ENCODE measurements at places on chromosomes 16 and 17.

DNA sequence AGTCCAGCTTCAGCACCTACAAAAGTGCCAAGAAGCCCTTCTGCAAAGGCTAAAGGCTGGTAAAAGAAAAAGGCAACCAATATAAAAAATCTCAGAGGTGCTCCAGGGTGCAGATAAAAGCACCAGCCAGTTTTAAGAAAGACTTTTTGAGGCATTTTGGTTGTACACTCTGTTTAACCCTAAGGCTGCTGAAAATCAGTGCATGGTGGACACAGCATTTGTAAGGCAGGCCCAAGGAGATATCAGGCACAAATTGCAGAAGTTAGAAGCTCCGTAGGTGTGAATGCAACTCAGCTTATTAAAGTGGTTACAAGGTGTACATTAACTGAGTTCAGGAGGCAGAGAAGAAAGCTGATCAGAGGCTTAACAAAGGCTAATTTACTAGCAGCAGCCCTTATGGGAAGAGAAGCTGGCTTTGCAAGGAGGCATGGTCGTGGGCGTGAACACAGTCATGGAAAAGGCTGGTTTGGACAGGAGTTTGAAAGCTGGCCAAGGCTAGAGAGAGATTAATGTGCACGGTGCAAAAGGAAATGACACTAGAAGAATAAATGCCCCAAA is 21.1 kb downstream of the ACSM1 start:
- no peak for DNase-seq

- DNase-seq: no peak
Observed at GRCh38 chr16:54437401-54437800, 150.8 kb upstream of the IRX3 start.

DNA sequence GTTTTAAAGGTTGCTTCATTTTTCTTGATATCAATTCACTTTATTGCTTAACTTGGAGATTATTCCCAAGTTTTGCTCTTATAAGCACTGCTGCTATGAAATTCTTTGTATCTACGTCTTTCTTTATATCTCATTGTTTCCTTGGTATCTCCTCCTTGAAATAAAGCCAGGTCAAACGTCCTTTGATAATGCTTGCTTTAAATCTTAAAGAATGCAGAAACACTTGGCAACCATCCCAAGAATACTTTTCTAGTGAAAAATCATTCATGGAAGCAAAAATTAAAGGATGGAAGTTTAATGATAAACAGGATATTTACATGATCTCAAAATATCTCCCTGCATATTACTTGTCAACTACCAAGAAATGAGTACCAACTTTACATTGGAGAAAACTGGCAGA is 175.2 kb downstream of the CPPED1 start:
- no peak for DNase-seq

GRCh38 chr17:13931800-13932460 is 137.4 kb upstream of the COX10 start:
- no peak for DNase-seq

DNA sequence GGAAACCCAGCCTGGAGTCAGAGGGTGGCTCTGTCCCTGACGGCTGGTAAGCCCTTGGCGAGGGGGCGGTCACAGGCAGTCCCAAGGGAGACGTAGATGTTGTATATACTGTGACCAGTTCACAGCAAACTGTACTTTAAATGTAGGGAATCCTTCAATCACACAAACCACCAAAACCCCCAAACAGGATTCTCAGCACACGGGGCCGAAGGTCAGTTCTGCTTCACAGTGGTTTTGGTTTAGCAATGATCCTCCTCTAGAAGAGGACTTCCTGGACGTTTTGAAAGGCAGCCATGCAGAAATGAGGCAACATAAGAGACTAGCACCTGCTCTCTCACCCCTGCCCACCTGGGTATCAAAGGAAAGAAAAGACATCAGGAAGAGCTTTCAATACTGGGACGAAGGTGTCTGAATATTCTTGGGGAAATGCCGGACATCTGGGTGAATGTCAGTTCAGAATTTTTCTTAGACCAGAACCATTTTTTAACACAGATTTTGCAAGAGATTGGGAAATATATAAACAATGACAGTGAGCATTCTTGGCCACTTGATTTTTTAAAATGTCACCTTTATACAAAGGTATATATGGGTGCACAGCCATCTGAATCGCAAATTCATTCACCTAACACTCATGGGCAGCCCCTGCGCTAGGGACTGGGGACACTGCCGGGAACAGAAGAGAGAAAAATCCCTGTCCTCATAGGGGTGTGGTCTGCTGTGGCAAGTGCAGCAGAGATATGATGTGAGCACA is 74.2 kb downstream of the CRISPLD2 start:
- no peak for DNase-seq

DNA sequence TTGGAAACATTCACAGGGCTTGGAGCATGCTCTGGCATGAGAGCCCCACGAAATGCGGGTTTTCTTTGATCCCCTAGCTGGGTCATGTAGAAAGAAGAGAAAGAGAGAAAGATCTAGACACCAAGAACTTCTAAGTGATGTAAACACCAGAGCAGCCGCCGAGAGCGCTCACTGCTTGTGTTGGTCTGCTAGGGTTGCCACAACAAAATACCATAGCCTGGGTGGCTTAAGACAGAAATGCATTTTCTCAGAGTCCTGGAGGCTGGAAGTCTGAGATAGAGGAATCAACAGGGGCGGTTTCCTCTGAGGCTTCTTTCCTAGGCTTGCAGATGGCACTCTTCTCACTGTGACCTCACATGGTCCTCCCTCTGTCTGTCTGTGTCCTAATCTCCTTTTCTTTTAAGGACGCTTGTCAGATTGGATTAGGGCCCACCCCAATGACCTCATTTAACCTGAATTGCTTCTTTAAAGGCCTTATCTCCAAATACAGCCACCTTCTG is 139.5 kb downstream of the CYLD start:
- DNase-seq: no peak

DNA sequence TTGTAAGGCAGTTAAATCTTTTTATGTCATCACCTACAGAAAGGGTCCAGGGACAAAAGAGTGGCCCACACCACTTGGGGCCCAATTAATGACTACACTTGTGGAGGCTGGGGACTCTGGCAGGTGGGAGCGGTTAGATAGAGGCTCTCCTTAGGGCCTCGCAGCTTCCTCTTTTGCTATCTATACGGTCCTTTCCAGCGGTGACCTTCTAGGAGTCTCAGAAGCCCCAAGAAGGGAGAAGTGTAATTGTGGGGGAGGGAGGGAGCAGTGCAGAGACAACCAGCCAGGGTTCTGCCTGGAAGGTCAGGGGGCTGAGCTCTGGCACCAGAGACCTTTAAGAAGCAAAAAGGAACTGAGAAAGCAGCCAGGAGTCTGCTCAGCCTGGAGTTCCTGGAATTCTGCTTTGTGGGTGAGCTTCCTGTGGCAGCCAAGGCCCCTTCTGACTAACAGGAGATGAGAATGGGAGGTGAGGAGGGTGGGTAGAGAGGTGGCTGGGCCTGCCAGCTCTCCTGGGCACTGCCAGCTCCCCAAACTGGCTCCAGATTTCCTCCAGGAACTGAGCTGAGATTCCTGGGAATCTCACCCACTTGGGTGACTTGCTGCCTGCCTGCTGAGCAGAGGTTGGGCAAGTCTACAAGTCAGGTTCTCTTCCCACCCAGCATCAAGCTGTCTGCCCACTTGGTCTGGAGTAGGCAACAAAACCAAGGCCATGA is 16.3 kb upstream of the MAP3K14 start:
- DNase-seq: no peak

- no peak for DNase-seq
Observed at GRCh38 chr16:50697881-50698767, 4.7 kb downstream of the NOD2 start.

DNA sequence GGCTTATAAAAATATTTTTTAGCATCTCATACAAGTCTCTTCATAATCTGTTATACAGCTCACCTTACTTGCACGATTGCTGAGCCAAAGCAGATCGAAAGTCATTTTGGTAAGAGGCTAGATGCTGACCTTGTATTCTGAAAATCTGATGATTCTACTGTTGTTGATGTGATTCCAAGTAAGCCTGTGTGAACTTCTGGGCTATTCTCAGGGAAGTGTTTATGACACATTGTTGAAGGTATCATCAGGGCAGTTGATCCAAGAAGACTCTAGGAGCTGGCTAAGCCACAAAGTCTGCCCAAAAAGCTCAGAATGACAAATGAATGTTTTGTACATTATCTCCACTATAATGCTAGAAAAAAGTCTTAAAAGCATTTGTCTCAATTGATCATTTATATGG is 16.0 kb downstream of the OMG start:
- DNase-seq: no peak

DNA sequence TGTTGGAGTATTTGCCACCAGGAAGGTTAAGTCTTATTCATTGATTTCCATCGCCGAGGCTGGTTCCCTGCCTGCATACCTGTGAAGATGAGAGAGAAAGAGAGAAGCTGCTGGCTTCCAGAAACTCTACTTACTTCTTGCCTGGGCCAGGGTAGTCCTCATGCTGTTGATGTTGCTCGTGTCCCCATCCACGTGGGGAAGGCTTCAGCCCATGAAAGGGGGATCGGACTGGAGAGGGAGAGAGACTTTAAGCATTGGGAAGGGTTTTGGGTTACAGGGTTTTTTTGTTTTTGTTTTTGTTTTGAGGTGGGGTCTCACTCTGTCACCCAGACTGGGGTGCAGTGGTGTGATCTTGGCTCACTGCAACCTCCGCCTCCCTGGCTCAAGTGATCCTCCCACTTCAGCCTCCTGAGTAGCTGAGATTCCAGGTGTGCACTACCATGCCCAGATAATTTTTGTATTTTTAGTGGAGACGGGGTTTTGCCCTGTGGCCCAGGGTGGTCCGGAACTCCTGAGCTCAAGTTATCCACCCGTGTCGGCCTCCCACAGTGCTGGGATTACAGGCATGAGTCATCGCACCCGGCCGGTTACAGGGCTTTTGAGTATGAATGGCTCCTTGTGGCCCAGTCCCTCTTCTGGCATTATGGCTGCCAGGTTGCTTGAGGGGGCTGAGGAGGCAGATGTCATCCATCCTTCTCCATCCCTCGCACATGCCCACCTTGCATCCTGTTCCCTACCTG is 26.6 kb downstream of the ITGB3 start:
- DNase-seq: no peak

DNA sequence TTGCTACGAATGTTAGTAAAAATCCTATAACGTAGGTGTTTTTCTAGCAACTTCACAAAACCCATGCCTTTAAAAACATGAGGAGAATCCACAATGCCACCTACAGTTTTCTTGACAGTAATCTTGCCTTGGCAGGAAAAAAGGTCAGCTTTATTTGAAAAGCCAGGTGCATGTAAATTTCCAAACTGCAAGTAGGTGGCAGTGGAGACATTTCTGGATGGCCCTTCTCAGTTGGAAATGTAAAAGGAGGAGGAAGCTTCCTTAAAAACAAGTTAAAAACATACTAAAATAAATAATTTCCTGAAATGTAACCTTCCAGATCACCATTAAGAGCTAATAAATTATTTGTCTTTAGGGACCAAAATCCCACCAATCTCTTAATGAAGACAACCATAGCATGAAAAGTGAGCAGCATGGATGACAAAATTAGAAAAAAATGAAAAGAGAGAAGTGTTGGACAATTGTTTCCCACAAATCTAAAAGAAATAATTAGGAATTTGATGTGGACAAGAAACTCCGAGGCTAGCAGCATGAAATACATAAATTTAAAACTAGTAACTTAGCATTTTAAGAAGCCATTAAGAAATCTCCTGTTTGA is 152.2 kb downstream of the SNX11 start:
- DNase-seq: no peak

GRCh38 chr16:64864232-64864809 is 257.5 kb downstream of the CDH11 start:
- no peak for DNase-seq

DNA sequence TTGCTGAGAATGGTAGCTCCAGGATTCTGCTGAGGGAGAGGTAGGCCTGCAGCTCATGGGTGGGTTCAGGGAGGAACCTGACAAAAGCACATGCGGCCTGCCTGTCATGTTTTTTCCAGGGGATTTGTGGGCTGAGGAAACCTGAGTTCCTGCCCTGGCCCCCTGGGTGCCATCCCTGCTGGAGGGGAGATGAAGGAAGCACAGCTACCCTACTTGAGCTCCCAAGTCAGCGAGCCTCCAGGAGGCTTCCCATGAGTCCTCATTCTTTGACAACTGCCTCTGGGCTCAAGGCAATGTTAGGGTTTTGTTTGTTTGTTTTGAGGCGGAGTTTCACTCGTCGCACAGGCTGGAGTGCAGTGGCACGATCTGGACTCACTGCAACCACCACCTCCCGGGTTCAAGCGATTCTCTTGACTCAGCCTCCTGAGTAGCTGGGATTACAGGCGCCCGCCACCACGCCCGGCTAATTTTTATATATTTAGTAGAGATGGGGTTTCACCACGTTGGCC is 12.1 kb upstream of the FLYWCH1 start:
- DNase-seq: no peak

DNA sequence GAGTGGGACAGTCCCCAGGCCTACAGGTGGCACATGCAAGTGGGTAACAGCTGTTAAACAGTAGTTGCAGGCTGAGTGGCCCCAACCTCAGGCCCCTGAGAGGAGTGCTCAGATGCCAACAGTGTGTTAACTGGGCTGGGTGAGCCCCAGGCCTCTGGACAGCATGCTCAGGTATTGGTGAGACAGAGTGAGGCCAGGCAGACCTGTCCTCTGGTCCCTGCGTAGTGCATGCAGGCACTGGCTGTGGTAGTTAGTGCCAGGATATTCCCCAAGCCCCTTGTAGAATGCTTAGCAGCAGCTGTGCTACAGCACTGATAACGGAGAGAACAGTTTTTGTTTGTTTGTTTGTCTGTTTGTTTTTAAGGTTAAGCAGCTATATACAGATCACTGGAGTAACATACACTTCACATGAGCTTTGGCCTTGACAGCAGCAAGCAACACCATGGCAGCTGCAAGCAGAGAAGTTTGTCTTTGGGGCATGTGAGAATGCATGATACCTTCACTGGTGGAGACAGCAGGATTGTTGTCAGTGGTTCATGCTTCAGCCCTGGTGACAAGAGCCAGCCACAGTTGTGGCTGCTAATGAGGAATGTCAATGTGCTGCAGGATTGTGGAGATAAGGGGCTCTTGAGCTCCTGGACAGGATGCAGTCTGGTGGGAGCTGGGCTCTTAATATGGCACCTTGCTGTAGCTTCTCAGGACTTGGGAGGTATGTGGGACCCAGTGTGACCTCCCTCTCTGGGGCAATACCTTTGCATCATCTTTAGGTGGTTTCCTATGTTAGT is 614.4 kb downstream of the CDH11 start:
- no peak for DNase-seq

GRCh38 chr17:74904687-74905409 is 11.4 kb upstream of the FADS6 start:
- no peak for DNase-seq

DNA sequence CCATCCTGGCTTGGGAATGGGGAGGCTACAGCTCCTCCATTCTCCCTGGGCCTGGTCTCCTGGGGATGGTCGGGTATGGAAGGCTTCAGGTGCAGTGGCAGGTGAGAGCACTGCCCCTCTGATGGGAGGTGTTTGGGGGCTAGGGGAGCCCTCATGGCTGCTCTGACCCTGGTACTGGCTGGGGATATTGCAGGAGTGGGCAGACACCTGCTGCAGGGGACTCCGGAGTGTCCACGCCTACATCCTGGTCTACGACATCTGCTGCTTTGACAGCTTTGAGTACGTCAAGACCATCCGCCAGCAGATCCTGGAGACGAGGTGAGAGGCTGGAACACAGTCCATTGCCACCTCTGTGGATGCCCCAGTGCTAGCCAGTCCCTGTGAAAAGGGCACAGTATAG is 8.8 kb downstream of the RASL10B start:
- no peak for DNase-seq

GRCh38 chr16:11819798-11820197 is 22.7 kb upstream of the ZC3H7A start:
- DNase-seq: no peak
